ENCODE measurements at places on chromosomes 4 and X.

GRCh38 chr4:27046851-27047250 lies 186.2 kb downstream of the STIM2 start:
- DNase-seq = no peak

GRCh38 chr4:780716-781492 lies 45.0 kb downstream of the CPLX1 start:
- no peak for DNase-seq

DNA sequence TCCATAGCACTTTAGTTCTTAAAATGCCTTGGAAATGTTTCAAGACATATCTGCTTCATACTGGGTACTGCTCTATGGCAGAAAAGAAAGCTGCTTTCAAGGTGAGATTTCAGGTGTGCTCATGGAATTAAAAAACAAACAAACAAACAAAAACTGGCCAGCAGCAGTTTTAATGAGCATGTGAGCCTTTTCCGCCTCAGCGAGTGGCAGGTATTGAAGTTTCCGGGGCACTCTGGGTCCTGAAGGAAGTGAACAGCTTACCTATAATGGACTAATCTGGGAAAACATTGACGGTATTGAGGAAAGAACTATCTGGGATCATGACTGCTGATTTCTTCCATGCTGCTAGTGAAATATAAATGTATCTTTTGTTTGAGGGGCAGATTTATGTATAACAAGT lies 194.6 kb downstream of the MAML3 start:
- no peak for DNase-seq

DNA sequence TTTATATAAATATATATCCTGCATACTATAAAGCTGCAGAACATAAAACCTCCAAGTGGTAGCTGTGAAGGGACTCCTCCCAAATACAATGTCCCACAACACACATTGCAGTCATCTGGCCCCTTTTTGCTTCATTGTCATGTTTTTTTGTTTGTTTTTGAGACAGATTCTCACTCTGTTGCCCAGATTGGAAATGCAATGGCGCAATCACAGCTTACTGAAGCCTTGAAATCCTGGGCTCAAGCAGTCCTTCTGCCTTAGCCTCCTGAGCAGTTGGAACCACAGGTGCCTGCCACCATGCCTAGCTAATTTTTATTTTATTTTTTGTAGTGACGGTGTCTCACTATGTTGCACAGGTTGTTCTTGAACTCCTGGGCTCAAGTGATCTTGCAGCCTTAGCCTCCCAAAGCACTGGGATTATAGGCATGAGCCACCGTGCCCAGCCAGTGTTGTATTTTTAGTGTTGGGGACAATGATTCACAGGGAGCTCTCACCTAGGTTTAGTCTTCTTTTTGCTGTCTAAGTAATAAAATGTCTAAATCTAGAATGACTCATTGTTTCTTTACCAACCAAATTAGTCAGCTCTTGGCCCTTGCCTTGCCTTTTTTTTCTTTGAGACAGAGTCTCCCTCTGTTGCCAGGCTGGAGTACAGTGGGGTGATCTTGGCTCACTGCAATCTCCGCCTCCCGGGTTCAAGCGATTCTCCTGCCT lies 24.0 kb upstream of the XIAP start:
- DNase-seq = no peak

DNA sequence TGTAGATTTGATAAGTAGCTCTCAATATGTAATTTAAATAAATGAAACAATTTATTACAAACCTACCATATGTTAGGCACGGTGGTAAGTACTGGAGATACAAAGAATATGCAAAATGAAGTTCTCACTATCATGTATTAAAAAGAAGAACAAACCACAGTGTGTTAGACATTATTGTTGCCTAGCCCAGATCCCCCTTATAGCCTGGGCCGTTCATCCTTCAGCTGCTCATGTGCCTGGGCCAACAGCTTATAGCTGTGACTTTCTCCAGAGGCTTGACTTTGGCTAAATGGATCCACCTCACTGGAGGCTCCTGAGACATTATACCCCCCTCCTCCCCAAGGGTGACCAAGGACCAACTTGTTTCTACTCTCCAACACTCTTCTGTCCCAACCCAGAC lies 29.8 kb upstream of the CCNG2 start:
- DNase-seq = no peak

DNA sequence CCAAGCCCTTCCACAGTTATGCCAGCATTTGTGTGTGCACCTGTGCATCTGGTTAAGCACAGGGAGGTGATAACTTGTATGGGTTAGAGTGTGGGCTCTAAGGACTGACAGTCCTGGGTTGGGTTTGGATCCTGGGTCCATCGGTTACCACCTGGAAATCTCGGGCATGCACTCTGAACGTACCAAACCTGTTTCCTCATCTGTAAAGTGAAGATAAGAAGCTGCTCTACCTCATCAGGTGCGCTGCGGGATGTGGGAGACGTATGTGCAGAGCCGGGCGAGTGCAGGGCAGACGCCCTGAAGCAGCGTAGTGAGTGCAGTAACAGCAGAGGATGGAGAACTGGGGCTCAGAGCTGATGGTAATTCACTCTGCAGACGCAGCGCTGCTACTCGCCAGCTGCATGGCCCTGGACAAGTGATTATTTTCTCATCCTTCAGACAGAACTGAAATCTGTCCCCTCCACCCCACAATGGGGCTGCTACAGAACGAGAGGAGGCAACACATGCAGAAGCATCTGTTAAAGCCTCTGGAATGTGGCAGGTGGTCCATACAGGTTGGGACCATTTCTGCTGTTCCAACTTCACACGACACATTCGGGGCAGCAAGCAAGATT lies 64.4 kb downstream of the HADH start:
- no peak for DNase-seq

- no peak for DNase-seq
Observed at GRCh38 chr4:23361453-23361852, 528.4 kb downstream of the PPARGC1A start.

DNA sequence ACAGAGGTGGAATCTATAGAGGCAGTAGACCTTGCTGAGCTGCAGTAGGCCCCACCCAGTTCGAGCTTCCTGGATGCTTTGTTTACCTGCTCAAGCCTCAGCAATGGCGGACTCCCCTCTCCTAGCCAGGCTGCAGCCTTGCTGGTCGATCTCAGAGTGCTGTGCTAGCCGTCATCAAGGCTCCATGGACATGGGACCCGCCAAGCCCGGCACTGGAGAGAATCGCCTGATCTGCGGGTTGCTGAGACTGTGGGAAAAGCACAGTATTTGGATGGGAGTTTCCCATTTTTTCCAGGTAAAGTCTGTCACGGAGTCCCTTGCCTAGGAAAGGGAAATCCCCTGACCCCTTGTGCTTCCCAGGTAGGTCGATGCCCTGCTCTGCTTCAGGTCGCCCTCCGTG lies 124.8 kb upstream of the KLF8 start:
- DNase-seq = no peak

- no peak for DNase-seq
Observed at GRCh38 chr4:26217961-26218676, 102.7 kb upstream of the RBPJ start.

DNA sequence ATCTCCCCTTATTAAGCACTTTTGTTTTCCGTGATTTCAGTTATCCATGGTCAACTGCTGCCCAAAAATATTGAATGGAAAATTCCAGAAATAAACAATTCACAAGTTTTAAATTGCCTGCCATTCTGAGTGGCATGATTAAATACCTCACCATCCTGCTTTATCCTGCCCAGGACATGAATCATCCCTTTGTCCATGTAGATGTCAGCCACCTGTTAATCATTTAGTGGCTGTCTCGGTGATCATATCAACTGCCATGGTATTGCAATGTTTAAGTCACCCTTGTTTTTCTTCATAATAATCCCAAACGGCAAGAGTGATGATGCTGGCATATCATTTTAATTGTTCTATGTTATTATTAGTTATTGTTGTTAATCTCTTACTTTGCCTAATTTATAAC lies 79.8 kb upstream of the LHFPL1 start:
- no peak for DNase-seq

DNA sequence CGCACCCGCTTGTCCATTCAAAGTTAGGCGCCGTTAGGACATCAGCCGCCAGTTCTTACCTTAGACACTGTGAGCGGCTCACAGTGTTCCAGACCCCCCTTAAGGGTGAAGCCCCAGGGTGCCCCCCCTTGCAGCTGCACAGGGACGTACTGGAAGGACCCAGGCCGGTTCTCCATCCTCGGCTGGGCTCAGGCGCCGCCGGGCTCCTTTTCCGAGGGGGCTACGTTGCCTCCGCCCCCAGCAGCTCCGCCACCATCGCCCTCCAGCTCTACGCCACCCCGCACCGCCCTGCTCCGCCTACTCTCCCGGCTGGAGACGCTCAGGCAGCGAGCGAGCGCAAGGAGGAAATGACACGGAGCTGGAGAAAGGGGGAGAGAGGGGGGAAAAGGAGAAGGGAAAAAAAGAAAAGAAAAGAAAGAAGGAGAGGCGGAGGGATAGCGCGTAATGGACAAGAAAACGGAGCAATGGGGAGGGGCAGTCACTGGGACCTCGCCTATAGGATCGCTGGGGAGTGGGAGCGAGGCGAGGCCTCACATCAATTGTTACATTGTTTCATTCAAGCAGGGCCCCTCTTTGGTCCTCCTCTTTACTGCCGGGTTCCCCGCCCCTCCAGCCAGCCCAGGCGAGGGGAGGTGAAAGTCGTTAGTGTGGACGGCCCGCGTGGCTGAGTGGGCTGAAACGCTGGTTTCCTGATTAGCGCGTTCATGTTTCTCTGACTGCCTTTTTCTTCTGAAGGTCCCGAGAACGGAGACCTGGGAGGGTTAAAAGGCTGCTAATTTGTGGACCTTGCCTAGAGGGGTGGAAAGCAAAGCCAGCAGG lies at the start of gene SHROOM4:
TSS of gene SHROOM4 (minus strand) at position 352 of the 819 bp plus-strand sequence. CDS start at position 176, 176 bp downstream.
- no peak for DNase-seq

GRCh38 chr4:73621357-73621756 lies 1.1 kb upstream of the RASSF6 start:
- DNase-seq = no peak

DNA sequence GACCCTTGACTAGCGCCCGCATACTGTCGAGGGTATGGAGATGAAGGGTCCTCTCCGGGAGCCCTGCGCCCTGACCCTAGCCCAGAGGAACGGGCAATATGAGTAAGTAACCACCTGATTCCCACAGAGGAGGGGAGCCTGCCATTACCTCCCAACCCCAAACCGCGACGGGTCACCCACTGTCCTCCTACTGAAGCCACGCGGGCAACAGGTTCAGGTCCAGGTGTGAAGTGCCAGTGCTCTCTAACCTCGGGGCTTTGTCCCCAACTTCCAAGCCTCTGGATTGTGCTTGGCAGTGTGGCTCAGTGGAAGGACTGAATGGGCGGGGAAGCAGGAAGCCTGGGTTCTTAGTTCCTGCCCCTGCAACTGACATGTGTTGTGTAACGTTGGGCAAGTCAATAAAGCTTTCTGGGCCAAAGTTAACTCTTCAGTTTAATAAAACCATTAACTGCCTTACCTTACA lies 694 bp downstream of the OCRL start:
- no peak for DNase-seq

DNA sequence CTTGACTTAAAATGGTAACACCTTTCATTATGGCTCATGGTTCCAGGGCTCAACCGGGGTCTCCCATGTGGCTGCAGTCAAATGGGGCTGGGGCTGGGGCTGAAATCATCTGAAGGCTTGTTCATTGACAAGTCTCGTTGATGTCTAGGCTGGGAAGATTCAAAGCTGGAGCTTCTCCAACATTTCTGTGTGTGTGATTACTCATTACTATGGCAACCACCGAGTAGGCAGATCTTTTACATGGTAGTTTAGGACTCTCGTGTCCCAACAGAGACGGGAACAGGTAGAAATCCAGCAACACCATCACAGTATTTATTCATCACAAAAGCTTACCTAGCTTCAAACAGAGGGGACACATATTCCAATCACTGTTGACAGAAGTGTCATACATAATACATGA lies 7.8 kb downstream of the YTHDC1 start:
- DNase-seq = no peak

- no peak for DNase-seq
Observed at GRCh38 chrX:78199851-78200250, 60.4 kb upstream of the TAF9B start.

- DNase-seq = no peak
Observed at GRCh38 chr4:165539801-165540200, 161.0 kb downstream of the CPE start.

- DNase-seq = no peak
Observed at GRCh38 chr4:144648042-144648441, 2.1 kb downstream of the HHIP start.

- no peak for DNase-seq
Observed at GRCh38 chr4:18435781-18436180, 414.2 kb upstream of the LCORL start.

GRCh38 chrX:98071331-98071730 lies 1187.6 kb downstream of the RPA4 start:
- DNase-seq = no peak

DNA sequence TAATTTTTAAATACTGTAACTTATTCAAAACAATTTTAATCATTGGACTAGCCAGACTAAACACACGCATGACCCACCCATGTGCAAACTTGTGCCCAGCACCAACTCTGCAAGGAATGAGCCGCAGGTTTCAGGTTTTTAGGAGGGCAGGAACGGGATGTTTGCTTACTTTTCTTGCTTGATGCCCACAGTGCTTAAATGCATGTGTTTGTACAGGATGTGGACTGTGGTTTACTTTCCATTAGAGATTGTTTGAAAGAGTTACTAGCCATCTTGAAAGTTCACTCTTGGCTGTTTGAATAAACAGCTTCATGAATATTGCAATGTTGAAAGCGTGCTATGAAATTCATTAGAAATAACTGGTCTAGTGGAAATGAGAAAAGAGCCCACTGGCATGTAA lies 83.3 kb downstream of the STK32B start:
- DNase-seq = no peak

DNA sequence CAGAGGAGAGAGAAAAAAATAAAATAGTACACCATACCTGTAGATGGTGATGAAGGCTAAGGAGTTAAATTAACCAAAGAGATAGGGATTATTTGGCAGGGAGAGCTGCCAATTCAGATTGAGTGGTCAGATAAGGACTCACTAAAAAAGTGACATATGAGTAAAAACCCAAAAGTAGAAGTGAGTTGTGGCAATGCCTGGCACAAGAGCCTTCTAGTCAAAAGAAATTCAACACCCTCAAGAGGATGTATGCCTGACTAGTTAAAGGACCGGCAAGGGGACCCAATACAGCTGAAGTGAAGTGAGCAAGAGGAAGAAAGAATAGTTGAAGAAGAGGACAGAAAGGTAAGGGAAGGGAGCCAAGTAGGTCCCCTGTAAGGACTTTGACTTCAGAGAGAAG lies 34.9 kb downstream of the ELF2 start:
- DNase-seq = no peak

DNA sequence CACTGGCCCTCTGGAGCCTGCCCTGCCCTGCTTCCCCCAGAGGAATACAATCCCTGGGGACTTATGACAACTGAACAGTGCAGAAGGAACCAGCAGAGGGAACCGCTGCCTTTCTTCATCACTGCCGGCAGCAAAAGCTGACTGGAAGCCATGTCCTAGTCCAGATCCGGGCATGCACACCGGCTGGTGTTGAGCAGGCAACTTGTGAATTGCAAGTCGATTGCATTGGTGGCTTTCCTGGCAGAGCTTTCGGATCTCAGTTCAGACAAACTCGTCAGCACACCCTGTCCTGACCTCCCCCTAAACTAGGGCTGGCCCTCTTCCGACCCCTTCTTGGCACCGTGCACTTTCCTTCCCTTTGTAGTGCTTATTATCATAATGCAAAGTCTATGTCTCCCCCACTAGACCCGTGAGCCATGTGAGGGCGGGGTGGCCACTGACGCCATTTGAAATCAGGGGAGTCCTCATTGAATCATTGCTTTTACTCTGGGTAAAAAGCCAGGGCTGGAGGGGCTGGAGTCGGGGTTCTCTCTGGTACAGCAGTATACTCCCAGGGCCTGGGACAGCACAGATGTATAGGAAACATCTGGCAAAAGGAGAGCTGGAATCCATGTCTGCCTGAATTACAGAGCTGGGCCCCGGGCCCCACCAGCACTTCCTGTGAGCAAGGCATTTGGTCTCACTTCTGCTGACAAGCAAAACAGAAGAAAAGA lies 1.8 kb downstream of the ARHGAP4 start:
- no peak for DNase-seq
